Stimulated activated CD8-positive, alpha-beta memory T cell treated with anti-CD3 and anti-CD28 coated beads, Interleukin-4, amount 100 ng/mL, for 4 hours (primary cell): ENCODE measurements at places on chromosomes 11 and 22.
A peak's percentile ranks its signal among the peaks of the same experiment; 100 is the strongest.

DNA sequence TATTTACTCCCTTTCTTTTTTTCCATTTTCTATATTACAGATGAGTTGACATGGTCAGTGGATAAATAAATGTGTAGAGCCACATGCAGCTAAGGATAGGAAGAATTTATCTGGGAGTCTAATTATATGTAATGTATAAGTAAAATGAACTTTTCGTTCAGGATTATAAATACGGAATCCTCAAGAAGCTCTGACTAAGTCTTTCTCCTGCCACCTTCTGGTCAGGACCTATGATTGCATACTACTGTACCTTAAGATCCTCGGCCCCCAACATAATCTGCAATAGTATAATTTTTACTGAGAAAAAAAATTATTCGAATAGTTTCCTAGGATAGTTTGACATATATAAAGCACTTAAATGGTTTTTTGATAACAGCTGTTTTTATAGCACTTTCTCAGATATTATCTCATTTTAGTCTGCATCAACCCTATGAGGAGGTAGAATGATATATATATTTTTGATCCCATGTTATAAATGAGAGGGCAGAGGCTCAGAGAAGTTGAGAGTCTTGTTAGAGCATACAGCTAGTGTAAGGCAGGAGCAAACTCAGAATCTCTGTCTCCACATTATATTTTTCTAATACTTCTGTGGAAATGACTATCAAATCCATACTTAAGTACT, 36.1 kb downstream of the CCDC90B start:
- no peak for DNase-seq

DNA sequence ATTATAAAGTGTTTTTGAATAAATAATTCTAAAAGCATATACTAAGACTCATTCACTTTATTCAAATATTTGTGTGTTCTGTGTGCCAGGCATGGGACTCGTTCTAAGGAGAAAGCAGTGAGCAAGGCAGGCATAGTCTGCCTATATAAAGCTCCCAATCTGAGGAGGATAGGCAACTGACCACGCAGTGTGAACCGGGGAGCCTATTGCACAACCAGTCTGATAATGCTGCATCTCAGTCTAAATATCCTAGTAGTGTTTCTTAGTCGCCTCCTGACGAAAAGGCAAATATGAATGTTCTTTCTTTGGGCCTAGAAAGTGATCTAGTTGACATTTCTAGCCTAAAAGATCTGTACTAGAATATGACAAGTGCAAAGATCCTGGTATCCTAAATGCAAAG, 98.3 kb downstream of the C11orf65 start:
- DNase-seq = no peak

GRCh38 chr11:44531116-44531504, 34.4 kb upstream of the CD82 start:
- no peak for DNase-seq

- DNase-seq = no peak
Measured at GRCh38 chr11:72305077-72305476, 61.1 kb upstream of the PHOX2A start.

DNA sequence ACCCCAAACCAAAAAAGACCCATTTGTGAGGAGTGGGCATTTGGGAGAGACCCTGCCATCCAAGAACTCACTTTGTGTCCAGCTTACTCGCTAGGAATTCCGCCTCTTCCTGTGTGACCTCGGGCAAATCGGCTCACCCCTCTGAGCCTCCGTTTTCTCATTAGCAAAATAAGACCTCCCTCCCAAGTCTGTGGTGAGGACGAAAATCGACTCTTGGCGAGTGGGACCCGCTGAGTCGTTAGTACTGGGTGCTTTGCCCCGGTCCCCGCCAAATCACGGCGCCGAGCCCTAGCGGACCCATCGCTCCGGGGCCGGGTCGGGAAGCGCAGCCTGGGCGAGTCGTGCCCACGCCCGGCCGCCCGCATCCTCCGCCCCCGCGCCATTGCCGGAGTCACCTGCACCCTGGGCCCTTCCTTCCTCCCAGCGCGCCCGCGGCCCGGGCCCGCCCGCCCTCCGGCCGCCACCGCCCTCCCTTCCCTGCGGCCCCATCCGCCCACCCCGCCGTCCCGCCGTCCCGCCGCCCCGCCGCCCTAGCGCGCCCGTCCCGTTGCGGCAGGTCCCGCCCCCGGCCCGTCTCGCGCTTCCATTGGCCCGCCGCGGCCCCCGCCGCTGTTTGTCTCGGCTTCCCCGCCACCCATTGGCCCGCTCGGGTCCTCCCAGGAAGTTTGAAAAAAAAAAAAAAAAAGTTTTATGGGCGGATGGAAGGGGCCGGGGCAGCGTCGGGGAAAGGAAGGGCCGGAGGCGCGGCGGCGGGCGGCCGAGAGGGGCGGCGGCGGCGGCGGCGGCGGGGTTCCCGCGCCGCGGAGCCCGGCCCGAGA, 48.9 kb downstream of the TRIOBP start:
- peak; percentile 75 for DNase-seq

- no peak for DNase-seq
Measured at GRCh38 chr11:76850815-76851214, 9.9 kb upstream of the ACER3 start.

- DNase-seq = no peak
Measured at GRCh38 chr11:28303477-28304191, 195.4 kb downstream of the METTL15 start.

DNA sequence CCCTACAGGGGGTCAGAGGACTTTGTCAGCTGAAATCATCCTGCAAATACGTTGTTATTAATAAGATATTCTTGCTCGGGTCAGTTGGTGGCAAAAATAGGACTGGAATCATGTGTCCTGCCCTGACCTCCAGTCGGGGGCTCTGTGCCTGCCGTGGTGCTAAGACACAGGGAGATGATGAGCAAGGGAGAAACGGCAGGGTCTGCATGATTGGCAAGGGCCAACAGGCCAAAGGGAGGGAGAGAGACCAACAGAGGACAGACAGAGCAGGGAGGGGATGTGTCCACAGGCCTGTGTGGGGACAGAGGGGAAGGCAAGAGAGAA, 10.4 kb upstream of the TSKU start:
- DNase-seq = no peak

GRCh38 chr11:103525069-103525468, 415.8 kb downstream of the DYNC2H1 start:
- DNase-seq = no peak

- DNase-seq = no peak
Measured at GRCh38 chr22:24144778-24145085, 36.6 kb upstream of the SUSD2 start.

DNA sequence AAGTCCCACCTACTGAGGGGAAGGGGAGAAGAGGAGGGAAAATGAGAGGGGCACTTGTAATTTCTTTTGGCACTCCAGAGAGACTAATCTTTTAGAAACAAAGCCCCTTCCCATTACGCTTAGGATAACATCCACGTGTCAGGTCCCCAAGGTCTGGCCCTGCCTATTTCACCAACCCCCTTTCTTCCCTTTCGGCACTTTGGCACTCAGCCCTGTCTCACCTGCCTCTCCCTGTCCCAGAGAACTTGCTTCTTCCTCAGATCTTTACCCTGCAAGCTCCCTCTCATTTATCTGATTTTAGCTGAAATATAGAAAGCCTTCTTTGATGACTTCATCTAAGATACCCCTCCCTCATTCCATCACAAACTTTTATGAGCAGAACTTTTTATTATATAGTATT, 55.5 kb downstream of the RASSF10 start:
- no peak for DNase-seq

DNA sequence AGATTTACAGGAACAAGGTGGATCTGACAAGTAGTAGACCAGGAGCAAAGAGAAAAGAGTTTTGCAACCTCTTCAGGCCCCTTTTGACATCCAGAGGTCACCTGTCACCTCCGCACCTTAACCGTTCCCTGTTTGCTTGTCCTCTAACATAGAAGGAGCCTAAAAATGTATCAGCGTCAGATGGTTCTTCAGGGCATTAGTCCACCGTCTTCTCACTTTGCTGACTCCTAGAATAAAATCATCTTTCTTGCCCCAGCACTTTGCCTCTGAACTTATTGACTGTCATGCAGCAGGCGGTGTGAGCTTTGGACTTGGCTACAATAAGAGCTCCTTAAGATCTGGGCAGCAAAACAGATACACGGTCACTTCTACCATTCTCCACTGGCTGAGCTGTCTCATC, 339.7 kb upstream of the B3GAT1 start:
- DNase-seq = no peak

DNA sequence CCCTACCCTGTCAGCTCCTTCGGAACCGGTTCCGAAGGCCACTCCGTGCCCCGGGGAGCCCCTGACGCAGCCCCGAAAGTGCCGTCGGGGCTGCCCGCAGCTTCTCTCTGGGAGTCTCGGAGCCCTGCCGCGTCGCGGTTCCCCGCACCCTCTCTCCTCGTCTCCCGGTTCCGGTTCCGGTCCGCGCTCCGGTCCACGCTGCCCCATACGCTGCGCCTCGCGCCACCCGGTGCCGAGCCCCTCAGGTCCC, 618 bp downstream of the MTA2 start:
- DNase-seq = peak; percentile 9

DNA sequence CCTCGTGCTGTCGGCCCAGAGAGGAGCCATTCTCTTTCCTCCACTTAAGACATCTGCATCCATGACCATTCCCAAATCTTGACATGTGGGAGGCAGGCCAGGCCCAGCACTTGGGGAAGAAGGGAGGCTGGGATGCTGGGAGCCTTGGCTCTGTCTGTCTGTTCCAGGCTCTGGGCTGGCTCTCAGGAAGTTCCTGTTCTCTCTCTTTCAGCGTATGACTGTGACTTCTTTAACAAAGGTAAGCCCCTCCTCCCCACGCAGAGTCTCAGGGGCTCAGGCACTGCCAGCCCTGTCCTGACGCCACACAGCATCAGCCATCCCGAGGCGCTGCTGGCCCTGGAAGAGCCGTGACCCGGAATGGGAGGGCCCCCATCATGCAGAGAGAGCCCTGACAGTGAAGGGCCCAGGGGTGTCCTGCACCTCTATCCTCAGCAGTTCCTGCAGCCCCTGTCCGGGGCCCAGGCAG, 52.4 kb downstream of the OTOG start:
- no peak for DNase-seq

DNA sequence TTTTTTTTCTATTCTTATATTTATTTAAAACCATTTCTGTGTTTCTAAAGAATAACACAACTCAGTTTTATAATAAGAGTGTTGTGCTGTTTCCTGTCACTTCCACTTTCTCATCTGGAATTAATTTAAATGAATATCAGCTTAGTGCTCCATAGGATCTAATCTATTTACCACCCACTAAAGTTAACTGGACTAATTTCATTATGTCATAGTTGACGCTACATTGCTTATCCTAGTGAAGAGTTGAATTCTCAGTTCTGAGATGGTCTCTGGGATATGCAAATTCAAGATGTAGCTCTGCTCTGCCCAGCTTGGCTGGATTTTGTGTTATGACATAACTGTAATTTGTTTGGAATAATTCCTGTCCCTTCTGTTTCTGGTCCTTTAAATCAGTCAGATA, 380.1 kb downstream of the METTL15 start:
- DNase-seq = no peak

DNA sequence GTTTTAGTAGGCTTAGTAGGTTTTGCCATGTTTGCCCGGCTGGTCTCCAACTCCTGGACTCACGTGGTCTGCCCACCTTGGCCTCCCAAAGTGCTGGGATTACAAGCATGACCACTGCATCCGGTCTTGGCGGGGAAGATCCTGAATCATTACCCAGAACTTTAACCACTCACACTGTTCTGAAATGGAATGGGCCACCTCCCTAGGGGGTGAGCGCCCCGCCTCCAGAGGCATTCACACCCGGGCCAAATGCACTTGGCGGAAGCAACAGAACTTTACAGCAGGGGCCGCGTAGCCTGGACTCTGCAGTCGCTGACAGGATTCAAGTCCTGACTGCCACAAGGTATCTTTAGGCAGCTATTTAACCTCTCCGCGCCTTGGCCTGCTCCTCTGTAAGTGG, 5.4 kb downstream of the CCDC86 start:
- no peak for DNase-seq

GRCh38 chr11:35304386-35304775, 115.0 kb downstream of the SLC1A2 start:
- no peak for DNase-seq

DNA sequence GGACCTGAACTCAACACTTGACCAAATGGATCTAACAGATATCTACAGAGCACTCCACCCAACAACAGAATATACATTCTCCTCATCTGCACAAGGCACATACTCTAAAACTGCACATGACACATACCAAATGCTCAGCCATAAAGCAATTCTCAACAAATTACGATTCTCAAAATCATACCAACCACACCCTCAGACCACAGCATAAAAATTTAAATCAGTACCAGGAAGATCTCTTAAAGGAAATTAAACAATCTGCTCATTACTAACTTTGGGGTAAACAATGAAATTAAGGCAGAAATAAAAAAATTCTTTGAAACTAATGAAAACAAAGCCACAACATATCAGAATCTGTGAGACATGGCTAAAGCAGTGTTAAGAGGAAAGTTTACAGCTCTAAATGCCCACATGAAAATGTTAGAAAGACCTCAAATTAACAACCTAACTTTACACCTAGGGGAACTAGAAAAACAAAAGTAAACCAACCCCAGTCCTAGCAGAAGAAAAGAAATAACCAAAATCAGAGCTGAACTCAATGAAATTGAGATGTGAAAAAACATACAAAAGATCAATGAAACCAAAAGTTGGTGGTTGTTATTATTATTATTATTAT, 37.2 kb downstream of the TMEM123 start:
- no peak for DNase-seq

GRCh38 chr11:2375341-2375853, 1.7 kb upstream of the CD81 start:
- no peak for DNase-seq

DNA sequence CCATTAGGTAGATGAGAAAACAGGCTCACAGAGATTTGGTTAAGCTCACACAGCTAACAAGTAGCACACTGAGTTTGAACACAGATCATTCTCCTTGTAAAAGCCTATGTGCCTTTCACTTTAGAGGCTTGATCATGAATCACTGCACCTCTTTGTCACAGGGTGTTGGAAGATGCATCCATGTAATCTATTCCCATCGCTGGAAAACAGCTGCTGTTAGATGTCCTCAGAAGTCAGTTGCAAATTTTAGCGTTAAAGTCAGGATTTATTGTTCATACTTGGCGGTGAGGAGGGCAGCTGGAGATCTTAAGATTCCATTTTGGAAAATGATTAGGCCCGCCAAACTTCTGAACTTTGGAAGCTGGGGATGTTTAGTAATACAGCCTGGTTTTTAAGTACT, 2.6 kb downstream of the CNTF start:
- DNase-seq = no peak
